ENCODE measurements at places on chromosomes 3 and 15. TPM values are rescaled to one million over a fixed set of nuclear protein-coding genes. Genes with fewer than 3 reads are reported as not detected.

GRCh38 chr3:133547432-133548041, 25.9 kb upstream of the CDV3 start:
- no peak for DNase-seq

DNA sequence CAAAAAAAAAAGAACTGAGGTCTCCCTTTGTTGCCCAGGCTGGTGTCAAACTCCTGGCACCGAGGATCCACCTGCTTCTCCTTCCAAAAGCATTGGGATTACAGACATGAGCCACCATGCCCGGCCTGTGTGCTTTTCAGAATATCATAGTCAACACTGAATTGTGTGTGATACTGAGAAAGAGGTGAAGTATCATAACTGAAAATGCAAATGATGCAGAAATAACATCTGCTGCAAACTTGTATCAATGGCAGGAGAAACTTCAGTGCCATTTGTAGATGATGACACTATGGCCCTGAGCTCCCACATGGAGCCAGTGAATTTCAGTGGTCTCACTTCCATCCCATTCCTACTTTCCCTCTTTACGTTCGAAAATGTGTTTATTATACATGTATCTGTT, 21.9 kb downstream of the IL12A start:
- no peak for DNase-seq

The MCF2L2 gene
- 1.5 TPM for total RNA-seq

DNA sequence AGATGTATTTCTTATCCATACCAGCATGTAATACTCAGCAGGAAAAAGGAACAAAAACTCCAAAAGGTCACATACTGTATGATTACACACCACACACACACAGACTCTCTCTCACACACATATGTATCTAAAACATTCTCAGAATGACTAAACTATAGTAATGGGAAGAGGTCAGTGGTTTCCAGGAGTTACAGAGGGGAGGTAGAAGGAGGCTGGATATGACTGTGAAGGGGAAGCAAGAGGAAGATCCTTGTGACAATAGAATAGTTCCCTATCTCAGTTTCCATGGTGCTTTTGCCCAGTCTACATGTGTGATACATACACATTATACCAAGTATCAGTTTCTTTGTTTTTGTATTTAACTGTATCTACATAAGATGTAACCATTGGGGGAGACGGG, 190.1 kb downstream of the IL5RA start:
- no peak for DNase-seq

DNA sequence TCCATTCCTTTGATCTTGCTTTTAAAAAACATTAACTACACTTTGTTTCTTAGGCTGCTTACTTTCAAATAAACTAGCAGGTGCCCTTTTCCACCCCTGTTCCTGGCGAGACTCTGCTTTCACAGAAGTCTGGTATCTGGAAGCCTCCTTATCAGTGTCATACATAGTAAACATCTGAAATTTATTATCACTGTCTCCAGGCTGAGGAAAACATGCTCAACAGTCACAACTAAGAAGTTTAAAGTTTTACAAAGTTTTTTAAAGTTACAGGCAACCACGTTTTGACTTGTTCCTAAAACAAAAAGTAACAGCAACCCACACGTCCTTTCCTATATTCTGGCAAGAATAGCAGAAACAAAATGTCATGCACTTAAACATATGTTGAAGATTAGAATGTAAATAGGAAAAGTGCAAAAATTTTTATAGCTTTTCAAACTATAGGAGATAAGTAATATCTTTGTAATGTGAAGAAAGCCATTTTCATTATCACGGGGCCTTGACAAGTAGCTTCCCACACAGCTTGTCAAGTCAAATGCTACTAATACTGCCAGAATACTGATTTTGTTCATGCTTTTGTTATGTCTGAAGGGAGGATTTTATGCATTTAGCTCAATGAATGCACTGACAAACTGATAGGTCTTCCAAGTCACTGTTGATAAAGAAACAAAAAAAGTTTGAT, 275.2 kb upstream of the KCNMB2 start:
- no peak for DNase-seq

DNA sequence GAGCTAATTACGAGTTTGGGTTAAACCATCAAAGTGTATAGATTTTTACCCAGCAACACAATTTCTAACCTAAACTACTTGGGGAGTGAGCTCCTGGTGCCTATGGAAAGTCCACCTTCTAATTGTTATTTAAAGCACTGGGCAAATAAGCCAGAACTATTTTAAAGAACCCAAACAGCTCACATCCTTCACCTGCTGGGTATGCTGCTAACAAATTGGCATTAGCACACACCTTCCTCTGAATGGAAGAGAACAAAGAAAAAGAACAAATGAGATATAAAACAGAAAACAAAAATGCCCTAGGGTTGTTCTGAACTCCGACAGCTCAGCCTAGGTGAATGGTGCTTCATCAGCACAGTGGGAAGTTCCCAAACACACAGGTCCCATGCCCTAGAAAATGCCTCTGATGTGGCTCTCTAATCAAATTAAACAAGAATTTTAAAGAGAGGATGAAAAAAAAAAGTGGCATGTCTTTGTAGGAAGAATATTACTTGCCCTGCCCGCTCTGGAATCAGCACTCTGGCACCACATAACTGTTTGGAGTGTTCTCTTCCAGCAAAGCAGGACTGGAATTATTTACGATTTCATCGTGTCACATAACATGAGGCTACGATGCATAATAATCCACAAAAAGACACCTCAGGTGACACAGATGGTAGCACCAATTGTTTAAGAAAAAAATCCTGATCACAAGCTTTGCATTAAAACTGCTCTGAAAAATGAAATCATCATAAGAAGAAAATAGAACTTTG, 334.4 kb downstream of the GBE1 start:
- no peak for DNase-seq

The XCR1 gene
- total RNA-seq = not detected

- DNase-seq = no peak
Measured at GRCh38 chr3:188185717-188186251, 31.8 kb downstream of the LPP start.

The CEP19 gene
- total RNA-seq = 2.7 TPM

GRCh38 chr15:47404877-47405276, 312.4 kb upstream of the SEMA6D start:
- no peak for DNase-seq

The SLC51A gene
- total RNA-seq = not detected

The ARHGEF26 gene
- 7.2 TPM for total RNA-seq

DNA sequence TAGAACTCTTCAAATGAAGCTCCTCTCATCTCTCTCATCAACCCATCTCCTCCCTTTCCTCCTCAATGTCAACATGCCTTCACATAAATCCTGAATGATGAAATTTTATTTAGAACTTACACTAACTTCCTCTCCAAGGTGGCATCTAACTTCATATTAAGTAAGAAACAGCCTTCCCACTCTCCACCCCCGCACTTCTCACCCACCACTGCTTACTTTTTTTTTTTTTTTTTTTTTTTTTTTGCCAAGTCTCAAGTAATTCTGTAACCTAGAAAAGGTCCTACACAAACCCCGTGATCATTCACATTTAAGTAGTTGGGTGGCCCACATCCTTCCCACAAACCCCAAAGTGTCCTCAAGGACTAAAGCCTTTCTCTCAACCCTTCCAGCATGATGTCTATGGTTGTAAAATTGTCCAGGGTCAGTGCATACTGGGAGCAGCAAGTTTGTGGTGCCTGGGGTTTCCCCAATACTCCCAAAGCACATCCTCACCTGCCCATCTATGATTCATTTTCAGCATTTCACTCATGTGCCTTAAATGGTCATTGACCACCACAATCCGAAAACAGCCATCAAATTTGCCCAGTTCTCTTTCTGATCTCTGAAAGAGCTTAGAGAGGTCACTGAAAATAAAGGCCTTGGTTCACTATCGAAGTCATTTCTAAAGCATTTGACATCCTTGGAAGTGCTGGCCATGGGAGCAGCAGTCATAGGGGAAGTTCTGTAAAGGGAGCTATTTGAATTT, 47.2 kb downstream of the CD86 start:
- no peak for DNase-seq

The RTP1 gene
- total RNA-seq = not detected

The SYNM gene
- total RNA-seq = 3.3 TPM

DNA sequence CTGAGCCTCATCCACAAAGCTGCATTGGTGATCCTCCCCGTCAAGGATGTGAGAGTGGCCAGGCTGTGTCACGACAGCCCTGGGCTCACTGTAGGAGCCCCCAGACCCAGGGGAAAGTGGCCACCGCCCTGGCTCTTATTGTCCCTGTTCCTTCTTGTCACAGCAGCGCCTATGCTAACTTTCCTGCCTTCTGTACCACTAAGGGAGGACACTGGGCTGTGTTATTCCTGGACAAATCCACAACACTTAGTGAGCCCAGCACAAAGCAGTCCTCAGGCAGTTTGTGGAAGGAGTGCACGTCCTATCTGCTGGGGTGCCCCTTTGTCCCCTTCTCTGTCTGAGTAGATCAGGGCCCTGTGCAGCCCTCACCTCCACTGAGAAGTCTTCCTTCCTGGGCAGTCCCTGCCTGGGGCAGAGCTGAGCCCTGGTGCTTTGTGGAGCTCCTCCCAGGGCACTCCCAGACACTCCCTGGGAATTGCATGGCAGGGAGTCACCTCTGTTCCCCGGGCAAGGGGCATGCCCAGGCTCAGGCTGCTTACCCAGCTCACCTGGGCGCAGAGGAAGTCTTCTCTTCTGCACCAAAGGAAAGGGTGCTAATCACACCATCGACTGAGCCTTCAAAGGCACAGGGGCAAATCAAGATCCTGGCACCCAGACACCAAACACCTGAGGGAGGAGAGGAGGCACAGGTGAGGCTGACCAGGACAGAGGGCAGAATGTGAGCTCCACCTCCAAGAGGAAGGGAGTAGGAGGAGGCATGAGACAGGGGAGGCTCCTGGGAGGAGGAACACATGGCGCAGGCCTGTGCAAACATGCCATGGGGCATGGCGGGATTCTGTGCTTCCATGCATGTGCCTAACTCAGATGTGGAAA, 138.7 kb downstream of the KLF13 start:
- DNase-seq = no peak

The ASB14 gene
- total RNA-seq = not detected

The ITGB5 gene
- total RNA-seq = 77.8 TPM

- peak; percentile 69 for DNase-seq
Measured at GRCh38 chr3:24185738-24186384, 240.8 kb downstream of the NR1D2 start.
